Caudate nucleus (tissue), 63 donors: ENCODE measurements at places on chromosomes 13 and 19.
A peak's percentile ranks its signal among the peaks of the same experiment; 100 is the strongest.

- DNase-seq: no peak
Observed at GRCh38 chr13:110885966-110886869, 28.7 kb downstream of the ANKRD10 start.

- no peak for DNase-seq
Observed at GRCh38 chr13:67119481-67119894, 110.6 kb downstream of the PCDH9 start.

DNA sequence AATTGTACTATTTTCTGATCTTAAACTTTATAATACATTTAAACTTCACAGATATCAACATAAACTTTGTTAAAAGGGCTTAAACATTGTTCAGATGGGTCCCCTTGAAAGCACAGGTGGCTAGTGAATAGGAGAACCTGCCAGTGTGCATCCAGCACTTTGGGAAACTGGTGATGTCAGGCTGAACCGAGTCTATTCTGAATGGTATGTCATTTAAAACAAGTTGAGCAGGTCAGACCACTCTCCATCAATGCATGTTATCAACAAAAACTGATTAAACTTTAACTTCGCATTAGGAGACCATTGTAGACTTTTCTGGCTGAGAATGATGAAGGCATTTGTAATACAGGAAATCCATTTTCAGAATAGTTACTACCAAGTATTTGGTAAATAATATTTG is 50.1 kb upstream of the FREM2 start:
- no peak for DNase-seq

GRCh38 chr19:4803736-4804695 is 12.5 kb downstream of the FEM1A start:
- DNase-seq: peak; percentile 8

- no peak for DNase-seq
Observed at GRCh38 chr13:88005188-88005587, 334.0 kb downstream of the SLITRK5 start.

GRCh38 chr19:18605546-18606280 is 886 bp downstream of the CRLF1 start:
- no peak for DNase-seq

- DNase-seq: no peak
Observed at GRCh38 chr19:1067341-1067957, 482 bp downstream of the ARHGAP45 start.

- peak; percentile 22 for DNase-seq
Observed at GRCh38 chr19:46861691-46862502, 1.1 kb downstream of the ARHGAP35 start.

DNA sequence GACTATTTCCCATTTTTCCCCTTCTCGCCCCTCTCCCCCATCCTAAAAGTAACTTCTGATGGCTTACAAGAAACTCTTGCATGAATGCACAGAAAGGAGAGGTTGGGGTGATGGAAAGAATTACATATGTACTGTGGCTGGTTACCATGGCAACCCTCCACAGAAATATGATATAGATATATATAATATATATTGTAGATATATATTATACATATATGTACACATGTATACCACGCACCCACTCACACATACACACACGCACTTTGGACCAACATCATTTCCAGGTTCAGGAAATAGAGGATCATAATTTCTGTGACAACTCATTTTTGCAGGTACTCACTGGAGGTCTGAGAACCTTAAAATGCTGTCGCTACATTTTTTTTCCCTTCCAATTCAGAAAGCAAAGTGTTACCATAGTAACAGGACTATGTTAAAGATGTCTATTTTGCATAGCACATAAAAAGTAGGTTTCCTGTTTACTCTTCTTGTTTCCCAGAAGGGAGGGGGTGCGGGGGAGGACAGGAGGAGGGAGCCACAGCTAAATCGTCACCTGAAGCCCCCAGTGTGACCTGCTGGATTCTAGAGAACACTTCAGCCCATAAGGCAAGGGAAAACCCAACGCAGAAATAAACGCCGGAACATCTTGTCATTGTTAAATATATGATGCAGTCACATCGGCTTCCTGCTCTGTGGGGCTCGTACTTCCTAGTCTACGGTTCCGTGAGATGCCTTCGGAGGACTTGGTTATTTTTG is 44.7 kb downstream of the EFNB2 start:
- DNase-seq: no peak

GRCh38 chr13:45082964-45083363 is 37.3 kb upstream of the GTF2F2 start:
- DNase-seq: no peak

GRCh38 chr19:54341295-54341694 is 2.3 kb upstream of the LILRA4 start:
- DNase-seq: no peak

DNA sequence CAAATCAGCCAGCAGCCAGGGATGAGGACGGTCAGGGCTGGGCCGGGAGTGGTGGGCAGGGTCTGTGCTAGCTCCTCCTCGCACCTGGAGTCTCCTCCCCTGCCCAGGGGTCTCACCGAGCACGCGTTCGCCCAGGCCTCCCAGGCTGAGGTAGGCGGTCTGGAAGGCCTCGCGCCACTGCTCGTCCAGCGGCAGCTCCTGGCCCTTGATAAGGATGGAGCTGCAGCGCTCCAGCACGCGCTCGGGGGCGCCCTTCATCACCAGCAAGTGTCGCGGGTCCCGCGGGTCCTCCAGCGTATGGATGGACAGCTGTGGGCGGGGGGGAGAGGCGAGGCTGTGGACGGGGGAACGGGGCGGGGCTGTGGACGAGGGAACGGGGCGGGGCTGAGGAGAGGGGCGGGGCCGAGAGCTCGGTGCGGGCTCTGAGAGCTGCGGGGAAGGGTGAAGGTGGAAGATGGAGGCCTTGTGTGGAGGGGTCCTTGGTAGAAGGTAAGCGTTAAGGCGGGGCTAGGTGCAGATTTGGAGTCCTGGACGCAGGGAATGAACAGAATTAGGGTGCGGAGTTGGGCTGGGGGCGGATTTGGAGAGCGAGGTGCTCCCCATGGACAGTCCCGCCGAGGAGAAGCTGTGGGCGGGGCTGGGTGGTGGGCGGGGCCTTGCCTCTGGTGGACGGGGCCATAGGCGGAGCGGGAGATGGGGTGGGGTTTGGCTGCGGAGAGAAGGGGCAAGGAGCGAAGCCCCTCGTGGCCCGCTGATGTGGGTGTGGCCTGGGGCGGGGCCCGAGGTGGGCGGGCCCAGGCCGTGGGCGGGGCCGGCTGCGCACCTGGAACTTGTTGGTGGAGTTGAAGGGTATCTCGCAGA is 5.7 kb downstream of the ATP4A start:
- DNase-seq: peak; percentile 18

DNA sequence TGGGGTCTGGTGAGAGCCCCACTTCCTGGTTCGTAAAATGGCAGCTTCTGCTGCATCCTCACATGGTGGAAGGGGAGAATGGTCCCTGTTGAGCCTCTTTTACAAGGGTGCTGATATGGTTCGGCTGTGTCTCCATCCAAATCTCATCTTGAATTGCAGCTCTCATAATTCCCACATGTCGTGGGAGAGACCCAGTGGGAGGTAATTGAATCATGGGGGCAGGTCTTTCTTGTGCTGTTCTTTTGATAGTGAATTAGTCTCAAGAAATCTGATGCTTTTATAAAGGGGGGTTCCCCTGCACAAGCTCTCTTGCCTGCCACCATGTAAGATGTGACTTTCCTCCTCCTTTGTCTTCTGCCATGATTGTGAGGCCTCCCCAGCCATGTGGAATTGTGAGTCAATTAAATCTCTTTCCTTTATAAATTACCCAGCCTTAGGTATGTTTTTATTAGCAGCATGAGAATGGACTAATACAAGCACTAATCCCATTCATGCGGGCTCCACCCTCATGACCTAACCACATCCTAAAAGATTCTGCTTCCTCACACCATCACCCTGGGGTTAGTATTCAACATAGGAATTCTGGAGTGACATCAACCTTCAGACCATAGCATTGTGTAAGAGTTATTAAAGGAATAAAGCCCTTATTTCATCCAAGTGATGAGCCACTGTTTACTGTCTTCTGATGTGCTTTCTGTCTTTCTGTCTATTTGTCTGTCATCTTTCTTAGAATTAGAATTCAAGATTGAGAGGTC is 159.0 kb upstream of the IRS2 start:
- DNase-seq: no peak

GRCh38 chr19:33868076-33868735 is 71.5 kb downstream of the KCTD15 start:
- no peak for DNase-seq

GRCh38 chr13:108897955-108898354 is 268.5 kb downstream of the MYO16 start:
- DNase-seq: no peak

DNA sequence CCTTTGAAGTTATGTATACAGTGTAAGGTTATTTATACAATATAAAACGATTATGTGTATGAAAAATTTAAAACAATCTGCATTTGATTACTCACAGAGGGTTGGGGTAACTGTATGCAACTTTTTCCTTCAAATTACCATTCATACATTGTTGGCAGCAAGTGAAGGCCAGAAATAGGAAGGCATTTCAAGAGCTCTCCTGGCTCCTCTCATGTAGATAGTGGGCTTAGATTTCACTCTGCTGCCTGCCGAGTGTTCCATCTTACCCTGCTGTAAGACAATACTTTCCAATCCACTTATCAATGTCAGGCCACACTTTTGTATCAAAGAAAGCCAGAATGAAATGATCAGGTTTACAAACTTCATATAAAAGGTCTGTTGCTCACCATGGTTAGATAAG is 245.2 kb downstream of the DNAJC15 start:
- DNase-seq: no peak

DNA sequence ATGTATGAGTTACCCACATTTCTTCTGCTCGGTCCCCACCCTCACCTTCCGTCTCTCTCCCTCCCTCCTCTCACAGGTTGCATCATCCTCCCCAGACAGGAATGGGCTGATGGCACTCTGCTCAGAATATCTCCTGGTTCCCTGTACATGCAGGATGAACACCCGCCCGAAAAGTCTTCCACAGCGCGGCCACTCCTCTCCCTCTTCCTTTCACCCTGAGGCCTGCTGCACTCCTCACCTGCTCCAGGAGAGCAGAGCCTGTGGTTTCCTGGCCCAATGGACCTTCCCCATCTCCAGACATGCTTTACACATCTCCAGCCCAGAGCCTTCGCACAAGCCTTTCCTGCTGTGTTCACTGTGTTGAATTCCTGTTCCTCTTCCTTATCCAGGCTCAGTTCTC is 40.9 kb downstream of the GSX1 start:
- DNase-seq: no peak

DNA sequence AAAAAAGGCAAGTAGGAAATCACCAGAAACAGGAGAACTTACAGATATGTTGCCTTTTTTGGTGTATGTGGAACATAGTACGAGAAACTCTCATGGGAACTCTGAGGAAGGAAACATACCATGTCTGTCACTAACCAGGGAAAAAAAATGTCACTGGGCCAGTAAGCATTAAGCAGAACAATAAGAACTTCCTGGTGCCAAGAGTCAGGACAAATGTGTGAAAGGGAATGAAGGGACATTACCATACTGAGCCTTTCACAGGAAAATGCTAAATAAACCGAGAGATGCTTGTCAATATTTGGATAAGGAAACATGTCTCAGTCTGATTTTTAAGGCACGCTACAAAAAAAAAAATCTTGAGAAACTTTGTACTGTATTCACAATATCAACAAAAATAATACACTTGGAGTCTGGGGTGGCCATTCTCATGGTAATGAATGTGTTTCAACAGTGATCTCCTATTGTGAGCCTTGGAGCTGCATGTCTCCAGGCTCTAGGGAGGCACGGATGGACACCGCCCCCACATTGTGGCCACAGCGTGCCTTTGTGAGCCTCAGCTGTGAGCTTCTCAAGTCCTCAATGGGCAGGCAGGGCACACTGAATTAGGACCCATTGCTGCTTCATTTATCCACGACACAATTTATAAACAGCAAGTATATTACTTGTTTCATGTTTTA is 113.0 kb upstream of the ARGLU1 start:
- DNase-seq: peak; percentile 11

GRCh38 chr19:8458380-8458779 is 13.6 kb downstream of the HNRNPM start:
- DNase-seq: no peak

DNA sequence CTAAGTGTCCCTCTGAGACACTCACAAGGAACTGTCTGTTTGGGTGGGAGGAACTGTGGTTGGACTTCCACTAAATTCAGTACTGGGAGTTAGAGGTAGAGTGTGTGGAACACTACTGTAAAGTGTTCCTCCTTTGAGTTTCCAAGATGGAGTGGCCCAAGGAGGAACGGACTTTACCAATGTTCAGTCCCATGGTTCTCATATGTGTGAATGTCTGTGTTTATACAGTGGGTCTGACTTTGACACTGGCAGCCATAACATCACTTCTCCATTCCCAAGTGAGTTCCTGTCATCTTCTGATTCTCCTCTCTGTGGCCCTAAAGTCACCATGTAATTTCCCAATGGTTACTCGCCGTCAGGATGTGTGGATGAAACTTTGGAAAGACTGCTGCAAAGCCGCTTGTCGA is 136.8 kb upstream of the SERP2 start:
- DNase-seq: no peak
